NCI-H1417 (cell line): ENCODE measurements at places on chromosomes 1 and 21.

DNA sequence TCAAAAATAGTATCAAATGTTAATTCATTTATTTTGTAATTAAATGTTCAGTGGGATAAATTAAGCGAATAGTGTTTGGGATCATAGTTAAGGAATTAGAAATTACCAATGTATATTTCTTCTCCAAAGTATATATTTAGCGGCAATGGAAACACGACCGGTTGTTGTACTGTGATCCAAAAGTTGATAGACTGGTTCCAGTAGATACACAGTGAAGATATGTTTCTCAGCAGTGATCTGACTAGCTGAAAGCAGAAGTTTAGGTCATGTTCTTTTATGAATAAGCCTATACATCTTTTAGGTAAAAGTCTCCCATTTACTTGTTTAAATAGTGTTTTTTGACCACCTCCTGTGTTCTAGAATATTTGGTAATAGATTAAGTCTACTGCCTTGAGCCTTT lies 8.8 kb downstream of the USP16 start:
- no peak for DNase-seq

DNA sequence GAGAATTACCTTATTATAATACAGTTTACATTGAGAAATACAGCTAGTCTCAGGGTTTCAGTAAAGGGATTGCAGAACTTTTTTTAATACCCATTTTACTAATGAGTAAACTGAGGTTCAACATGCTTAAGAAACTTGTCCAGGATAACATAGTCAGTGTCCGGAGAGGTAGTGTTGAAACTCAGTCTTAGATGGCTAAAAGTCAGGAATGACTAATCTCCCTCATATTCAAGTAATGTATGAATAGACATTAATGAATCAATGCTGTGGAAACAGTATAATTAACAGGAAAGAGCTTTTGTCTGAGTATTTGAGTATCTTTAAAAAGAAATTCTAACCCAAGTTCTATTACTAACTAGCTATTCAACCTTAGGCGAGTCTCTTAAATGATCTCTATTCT lies 397.6 kb downstream of the PLA2G4A start:
- DNase-seq, result no peak

DNA sequence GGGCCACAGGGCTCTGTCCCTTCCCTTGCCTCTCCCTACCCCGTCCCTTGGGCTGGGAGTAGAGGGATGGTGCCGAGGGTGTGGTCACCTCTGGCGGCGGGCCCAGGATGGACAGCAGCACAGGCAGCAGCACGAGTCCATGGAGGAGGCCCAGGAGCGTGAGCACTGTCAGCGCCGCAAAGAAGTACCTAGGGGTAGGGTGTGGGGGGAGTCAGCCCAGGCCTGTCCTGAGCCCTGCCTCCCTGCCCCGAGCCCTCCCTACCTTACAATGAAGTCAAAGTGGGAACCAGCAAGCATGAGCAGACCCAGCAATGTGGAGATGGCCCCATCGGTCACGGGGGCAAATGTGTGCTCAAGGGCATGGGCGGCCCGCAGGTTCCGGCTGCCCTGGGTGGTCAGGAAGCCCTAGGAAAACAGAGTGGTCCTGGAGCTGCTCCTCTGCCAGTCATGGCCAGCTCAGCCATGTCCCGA lies 14.7 kb downstream of the BTBD19 start:
- no peak for DNase-seq

DNA sequence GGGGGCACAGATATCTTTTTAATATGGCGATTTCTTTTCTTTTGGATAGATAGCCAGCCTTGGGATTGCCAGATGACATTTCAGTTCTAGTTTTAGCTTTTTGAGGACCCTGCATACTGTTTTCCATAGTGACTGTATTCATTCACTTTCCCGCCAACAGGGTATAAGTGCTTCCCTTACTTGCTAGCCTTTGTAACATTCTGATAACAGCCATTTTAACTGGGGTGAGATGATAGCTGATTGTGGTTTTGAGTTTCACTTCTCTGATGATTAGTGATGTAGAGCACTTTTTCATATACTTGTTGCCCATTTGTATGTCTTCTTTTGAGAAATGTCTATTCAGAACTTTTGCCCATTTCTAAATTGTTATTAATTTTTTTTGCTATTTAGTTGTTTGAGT lies 151.9 kb downstream of the NTPCR start:
- DNase-seq, result no peak
